ENCODE measurements at places on chromosomes 16 and 17. TPM values are rescaled to one million over a fixed set of nuclear protein-coding genes. Genes with fewer than 3 reads are reported as not detected.

GRCh38 chr16:20969386-20969785 lies 68.8 kb downstream of the LYRM1 start:
- H3K4me3 ChIP-seq = no peak overlapping the region
- no peaks in the 10 kb centered on the region for H3K27me3 ChIP-seq
- no peak for DNase-seq
- no peaks in the 10 kb centered on the region for H3K36me3 ChIP-seq

- no peak overlapping the region for H3K4me3 ChIP-seq
- H3K4me1 ChIP-seq = peaks cover 19% of the 10 kb centered on the region
- no peak overlapping the region for H3K27ac ChIP-seq
- H3K36me3 ChIP-seq = no peaks in the 10 kb centered on the region
- no peaks in the 10 kb centered on the region for H3K27me3 ChIP-seq
Measured at GRCh38 chr16:87795336-87795735, 29.6 kb upstream of the KLHDC4 start.

- peaks cover 93% of the 10 kb centered on the region for H3K4me1 ChIP-seq
- H3K4me3 ChIP-seq = peak overlapping the region; percentile 99
- H3K27me3 ChIP-seq = no peaks in the 10 kb centered on the region
- DNase-seq = no peak
- peak overlapping the region; percentile 57 for H3K27ac ChIP-seq
Measured at GRCh38 chr16:75252049-75252864, 833 bp upstream of the BCAR1 start.

DNA sequence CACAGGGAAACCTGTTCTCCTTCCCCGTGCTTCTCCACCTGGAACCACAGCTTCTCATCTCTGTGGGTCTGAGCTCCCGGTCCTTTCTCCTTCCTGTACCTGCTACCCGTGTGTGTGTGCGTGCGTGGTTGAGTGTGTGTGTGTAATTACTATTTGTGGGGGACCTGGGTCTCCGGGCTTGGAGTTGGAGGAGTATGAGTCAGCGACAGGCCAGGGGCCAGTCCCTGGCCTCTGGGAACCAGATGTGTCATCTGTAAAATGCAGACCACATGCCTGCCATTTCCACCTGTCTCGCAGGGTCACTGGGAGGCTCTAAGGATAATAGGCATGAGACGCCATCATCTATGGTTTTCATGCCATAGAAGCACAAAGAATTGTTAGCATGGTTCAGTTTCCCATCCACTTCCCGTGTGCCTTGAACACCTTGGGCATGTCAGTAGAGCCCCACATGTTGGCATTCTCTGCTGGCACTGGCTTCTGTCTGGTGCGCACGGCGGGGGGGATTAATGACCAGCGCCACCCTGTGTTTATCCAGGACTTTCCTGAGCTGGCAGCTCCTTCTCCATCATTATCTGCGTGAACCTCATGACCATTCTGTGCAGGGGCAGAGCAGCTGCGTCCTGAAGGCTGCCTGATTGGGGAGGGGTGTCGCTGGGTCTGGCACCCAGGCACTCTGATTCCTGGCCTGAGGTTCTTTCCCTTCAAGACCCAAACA lies 1.5 kb downstream of the ZNF205 start:
- peaks cover 19% of the 10 kb centered on the region for H3K4me1 ChIP-seq
- H3K27ac ChIP-seq = no peak overlapping the region
- no peaks in the 10 kb centered on the region for H3K27me3 ChIP-seq
- H3K36me3 ChIP-seq = peaks cover 28% of the 10 kb centered on the region
- no peak for DNase-seq

- DNase-seq = no peak
- H3K27me3 ChIP-seq = no peaks in the 10 kb centered on the region
- no peaks in the 10 kb centered on the region for H3K36me3 ChIP-seq
- no peak overlapping the region for H3K27ac ChIP-seq
- H3K4me3 ChIP-seq = no peak overlapping the region
Measured at GRCh38 chr17:68584581-68585303, 16.4 kb downstream of the FAM20A start.

DNA sequence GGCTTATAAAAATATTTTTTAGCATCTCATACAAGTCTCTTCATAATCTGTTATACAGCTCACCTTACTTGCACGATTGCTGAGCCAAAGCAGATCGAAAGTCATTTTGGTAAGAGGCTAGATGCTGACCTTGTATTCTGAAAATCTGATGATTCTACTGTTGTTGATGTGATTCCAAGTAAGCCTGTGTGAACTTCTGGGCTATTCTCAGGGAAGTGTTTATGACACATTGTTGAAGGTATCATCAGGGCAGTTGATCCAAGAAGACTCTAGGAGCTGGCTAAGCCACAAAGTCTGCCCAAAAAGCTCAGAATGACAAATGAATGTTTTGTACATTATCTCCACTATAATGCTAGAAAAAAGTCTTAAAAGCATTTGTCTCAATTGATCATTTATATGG lies 16.0 kb downstream of the OMG start:
- no peak overlapping the region for H3K4me3 ChIP-seq
- H3K4me1 ChIP-seq = no peaks in the 10 kb centered on the region
- peaks cover 43% of the 10 kb centered on the region for H3K36me3 ChIP-seq
- H3K27me3 ChIP-seq = no peaks in the 10 kb centered on the region
- no peak overlapping the region for H3K27ac ChIP-seq

GRCh38 chr16:51242296-51242994 lies 91.4 kb upstream of the SALL1 start:
- H3K4me1 ChIP-seq = peaks cover 7% of the 10 kb centered on the region
- H3K4me3 ChIP-seq = no peak overlapping the region
- no peak for DNase-seq
- no peaks in the 10 kb centered on the region for H3K36me3 ChIP-seq
- H3K27ac ChIP-seq = no peak overlapping the region

- no peaks in the 10 kb centered on the region for H3K36me3 ChIP-seq
- H3K4me1 ChIP-seq = peaks cover 8% of the 10 kb centered on the region
- no peak for DNase-seq
- no peaks in the 10 kb centered on the region for H3K27me3 ChIP-seq
Measured at GRCh38 chr16:64417711-64418227, 704.1 kb downstream of the CDH11 start.

- H3K27ac ChIP-seq = no peak overlapping the region
- no peak overlapping the region for H3K4me3 ChIP-seq
- no peaks in the 10 kb centered on the region for H3K27me3 ChIP-seq
- no peaks in the 10 kb centered on the region for H3K36me3 ChIP-seq
- H3K4me1 ChIP-seq = peaks cover 10% of the 10 kb centered on the region
- DNase-seq = no peak
Measured at GRCh38 chr17:65576939-65577338, 15.5 kb upstream of the AXIN2 start.

GRCh38 chr17:29461483-29462206 lies 71.5 kb downstream of the TAOK1 start:
- no peak for DNase-seq
- no peak overlapping the region for H3K4me3 ChIP-seq
- H3K36me3 ChIP-seq = peaks cover 10% of the 10 kb centered on the region
- no peaks in the 10 kb centered on the region for H3K27me3 ChIP-seq

DNA sequence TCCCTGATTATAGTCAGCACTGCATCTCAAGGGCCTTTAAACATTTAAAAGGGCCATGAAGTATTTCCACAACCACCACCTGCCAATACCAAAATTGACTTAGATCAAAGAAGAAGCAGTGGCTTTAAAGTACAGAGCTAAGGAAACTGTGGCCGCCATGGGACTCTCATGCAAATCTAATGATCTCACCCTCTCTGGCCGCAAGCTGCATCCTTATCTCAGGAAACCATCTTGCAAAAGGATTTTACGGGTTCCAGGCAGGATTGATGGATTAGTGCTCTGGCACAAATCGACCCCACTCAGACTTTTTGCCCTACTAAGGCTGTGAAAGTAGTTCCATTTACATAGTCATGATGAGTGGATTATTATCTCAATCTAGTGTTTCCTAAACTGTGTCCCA lies 22.6 kb downstream of the CDRT4 start:
- H3K4me3 ChIP-seq = no peak overlapping the region
- DNase-seq = no peak
- H3K27ac ChIP-seq = no peak overlapping the region
- no peaks in the 10 kb centered on the region for H3K36me3 ChIP-seq
- H3K4me1 ChIP-seq = peaks cover 11% of the 10 kb centered on the region
- no peaks in the 10 kb centered on the region for H3K27me3 ChIP-seq

UTS2R gene
- 0.18 TPM for total RNA-seq

ABCC12 gene
- total RNA-seq = not detected

RRAD gene
- 0.39 TPM for total RNA-seq

OGFOD1 gene
- total RNA-seq = 69.8 TPM

Measured in SJSA1 (cell line).